ENCODE measurements at places on chromosomes 11 and 22. TPM values are rescaled to one million over a fixed set of nuclear protein-coding genes. Genes with fewer than 3 reads are reported as not detected.

DNA sequence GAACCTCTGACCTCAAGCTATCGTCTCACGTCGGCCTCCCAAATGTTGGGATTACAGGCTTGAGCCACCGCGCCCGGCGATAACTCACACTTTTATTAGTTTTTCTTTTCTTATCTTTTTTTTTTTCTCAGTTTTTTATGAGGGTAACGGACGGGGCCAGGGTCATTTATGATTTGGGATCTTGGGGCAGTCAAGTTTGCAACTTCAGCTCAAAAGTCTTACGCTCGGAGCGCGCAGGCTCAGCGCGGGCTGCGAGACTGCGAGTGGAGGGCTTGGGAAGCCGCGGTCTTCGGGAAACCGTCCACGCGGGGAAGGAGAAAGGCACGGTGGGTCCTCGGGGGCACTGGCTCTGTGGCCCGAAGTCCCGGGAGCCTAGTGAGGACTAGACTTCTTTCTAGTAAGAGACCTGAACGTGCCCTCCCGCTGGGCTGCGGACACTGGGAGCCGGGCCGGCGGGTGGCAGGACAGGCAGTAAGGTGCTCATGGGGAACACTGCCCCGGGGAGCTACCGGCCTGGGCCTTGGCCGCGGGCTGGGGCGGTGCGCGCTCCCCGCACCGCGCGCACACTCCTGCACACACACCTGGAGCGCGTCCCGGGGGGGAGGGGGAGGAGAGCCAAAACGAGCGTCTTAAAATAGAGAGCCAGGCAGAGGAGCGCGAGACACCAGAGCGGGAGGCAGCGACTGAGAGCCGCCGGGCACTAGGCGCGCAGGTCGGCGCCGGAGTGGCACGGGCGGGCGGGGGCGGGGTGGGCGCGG, 476 bp upstream of the BARX2 start:
- peak; percentile 76 for DNase-seq

GRCh38 chr11:119520400-119520799, 97.4 kb upstream of the THY1 start:
- DNase-seq, result no peak

DNA sequence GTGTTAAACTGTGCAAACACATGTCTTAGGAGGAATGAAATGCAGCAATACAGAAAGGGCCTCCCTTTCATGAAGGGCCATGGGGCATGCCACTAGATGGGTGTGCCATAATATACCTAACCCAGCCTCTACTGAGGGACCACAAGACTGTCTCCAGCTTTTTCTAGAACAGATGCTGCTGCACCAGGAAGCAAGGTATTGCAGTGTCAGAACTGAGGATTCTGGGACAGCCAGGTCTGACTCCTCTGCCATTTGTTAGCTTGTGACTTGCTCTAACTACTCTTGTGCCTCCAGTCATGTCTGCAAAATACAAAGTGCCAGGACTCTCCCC, 53.2 kb downstream of the HIRA start:
- DNase-seq, result no peak

GRCh38 chr11:33344611-33345010, 87.4 kb downstream of the HIPK3 start:
- DNase-seq, result peak; percentile 37

DNA sequence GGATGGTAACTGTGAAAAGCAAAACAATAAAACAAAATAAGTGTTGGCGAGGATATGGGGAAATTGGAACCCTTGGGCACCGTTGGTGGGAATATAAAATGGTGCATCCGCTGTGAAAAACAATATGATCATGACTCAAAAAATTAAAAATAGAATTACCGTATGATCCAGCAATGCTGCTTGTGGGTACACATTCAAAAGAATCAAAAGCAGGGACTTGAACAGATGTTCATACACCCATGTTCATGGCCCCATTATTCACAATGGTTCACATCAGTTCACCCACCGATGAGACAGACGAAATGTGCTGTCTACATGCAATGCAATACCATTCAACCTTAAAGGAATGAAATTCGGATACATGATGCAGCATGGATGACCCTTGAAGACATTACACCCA, 1.2 kb upstream of the DERL3 start:
- DNase-seq, result no peak

GRCh38 chr11:43517518-43517917, 158.8 kb downstream of the TTC17 start:
- DNase-seq, result no peak

DNA sequence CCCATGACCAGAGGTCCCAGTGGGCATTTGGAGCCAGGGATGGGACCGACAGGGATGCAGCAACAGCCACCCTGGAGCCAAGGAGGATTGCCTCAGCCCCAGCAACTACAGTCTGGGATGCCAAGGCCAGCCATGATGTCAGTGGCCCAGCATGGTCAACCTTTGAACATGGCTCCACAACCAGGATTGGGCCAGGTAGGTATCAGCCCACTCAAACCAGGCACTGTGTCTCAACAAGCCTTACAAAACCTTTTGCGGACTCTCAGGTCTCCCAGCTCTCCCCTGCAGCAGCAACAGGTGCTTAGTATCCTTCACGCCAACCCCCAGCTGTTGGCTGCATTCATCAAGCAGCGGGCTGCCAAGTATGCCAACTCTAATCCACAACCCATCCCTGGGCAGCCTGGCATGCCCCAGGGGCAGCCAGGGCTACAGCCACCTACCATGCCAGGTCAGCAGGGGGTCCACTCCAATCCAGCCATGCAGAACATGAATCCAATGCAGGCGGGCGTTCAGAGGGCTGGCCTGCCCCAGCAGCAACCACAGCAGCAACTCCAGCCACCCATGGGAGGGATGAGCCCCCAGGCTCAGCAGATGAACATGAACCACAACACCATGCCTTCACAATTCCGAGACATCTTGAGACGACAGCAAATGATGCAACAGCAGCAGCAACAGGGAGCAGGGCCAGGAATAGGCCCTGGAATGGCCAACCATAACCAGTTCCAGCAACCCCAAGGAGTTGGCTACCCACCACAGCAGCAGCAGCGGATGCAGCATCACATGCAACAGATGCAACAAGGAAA, 27.3 kb upstream of the L3MBTL2 start:
- no peak for DNase-seq

DNA sequence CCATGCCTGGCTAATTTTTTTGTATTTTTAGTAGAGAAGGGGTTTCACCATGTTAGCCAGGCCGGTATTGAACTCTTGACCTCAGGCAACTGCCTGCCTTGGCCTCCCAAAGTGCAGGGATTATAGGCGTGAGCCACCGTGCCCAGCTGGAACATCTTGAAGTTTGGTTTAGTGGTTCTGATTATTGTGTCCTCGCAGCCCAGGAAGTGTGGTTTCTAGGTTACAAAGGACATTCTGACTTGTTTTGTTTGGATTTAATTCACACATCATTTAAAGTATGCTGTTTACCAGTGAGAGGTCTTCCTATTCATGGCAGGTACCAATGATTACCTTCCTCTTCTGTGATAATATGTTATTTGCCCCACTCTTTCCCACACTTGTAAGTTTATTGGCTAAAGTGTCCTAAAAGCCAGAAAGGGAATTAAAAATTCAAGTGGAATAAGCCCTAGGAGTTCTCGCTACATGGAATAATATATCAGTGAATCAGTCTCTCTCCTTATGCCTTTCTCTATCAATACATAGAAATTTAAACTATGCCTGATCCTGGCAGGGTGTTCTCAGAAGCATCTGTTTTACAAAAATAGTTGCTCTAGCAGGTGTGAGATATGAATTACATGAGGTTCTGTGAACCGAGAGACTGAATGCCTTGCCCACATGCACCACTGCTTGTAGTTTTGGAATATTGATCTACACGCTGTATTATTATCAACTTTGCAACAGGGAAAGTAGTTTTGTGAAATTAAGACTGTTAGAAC, 263.1 kb downstream of the DDX10 start:
- peak; percentile 46 for DNase-seq

DNA sequence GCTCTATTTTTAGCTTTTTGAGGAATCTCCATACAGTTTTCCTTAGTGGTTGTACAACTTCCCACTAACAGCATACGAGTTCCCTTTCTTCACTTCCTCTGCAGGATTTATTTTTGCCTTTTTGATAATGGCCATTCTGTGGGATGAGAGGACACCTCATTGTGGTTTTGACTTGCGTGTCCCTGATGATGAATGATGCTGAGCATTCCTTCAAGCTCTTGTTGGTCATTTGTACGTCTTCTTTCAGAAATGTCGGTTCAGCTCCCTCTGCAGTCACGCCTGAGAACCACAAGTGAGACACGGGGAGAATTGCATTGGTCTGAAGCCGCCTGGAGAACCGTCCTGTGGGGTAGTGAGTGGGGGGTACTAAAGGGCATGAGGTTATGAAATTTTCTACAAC, 2.0 kb upstream of the KRTAP5-10 start:
- DNase-seq, result peak; percentile 63

DNA sequence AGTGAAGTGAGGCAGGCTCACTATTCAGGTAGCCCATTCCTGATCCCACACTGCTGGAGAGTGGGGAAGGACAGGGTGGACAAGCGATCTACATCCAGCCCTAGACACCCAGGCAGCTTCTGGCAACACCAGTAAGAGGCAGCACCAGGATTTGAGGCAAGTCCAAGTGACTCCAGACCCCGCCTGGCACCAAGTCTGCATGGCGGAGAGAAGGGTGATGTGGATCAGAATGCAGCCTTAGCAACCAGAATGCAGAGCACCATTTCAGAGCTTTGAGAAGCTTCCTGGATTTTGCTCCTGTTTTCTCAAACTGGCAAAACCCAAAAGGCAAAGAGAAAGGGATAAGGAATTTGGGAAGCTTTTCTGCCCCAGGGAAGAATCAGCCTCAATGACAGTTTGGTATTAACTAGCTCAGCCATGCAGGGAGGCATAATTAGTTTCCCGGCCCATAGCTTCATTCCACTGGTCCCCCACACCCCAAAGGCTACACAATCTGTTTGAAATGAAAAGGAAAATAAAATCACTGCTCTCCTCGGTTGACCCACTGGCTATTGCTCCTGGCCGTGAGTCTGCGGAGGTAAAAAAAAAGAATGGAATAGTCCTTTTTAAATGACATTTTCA, 17.3 kb downstream of the GALNT18 start:
- DNase-seq, result no peak

TRIM66 gene
- total RNA-seq, result 14.6 TPM

CABP7 gene
- total RNA-seq, result not detected

LMO2 gene
- 39.0 TPM for total RNA-seq
